Hippocampal formation (tissue), 2 donors: ENCODE measurements at places on chromosomes 4 and X.
A peak's percentile ranks its signal among the peaks of the same experiment; 100 is the strongest.

GRCh38 chr4:25367004-25367621 lies 9.9 kb upstream of the ANAPC4 start:
- DNase-seq, result peak; percentile 40

GRCh38 chr4:12993923-12994322 lies 490.2 kb downstream of the RAB28 start:
- DNase-seq, result no peak

DNA sequence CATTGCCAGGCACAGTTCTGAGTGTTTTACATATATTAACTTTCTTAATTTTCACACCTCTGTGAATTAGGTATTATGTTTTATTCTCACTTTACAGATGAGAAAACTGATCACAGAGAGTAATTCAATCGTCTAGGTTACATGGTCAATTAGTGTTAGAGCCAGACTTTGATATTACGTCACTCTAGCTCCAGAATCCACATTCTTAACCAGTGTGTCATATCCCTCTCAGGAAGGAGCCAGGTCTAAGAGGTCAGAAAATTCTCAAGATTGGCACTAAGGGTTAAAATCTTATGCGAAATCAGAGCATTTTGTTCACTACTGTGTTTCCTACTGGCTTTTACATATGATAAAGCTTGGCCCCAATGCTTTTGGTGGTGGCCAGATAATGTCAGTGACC lies 7.4 kb downstream of the DMP1 start:
- DNase-seq, result no peak

DNA sequence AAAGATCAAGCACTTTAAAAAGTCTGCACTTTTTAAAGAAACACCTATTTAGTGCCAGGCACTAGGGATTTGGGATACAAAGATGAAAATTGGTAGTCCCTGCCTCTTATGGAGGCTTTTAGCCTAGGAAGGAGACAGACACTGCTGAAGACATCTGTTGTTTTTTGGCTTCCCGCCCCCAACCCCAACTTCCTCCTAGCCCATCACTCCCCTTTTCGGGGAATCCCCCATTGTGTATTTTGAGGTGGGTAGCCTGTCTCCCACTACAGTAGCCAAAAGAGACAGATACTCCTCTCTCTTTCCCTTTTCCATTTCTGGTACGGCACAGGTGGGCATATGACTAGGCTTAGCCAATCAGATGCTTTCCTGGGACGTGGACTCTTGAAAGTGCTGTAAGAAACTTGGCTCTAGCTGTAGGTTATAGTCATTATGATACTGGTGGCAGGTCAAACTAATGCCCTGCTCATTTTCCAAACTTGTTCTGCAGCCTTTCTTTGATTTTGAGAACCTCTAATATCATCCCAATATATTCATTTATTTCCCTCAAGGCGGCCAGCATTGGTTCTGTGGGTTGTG lies 194.6 kb upstream of the RBPJ start:
- no peak for DNase-seq

- DNase-seq, result no peak
Measured at GRCh38 chr4:104411502-104411901, 83.2 kb downstream of the CXXC4 start.

DNA sequence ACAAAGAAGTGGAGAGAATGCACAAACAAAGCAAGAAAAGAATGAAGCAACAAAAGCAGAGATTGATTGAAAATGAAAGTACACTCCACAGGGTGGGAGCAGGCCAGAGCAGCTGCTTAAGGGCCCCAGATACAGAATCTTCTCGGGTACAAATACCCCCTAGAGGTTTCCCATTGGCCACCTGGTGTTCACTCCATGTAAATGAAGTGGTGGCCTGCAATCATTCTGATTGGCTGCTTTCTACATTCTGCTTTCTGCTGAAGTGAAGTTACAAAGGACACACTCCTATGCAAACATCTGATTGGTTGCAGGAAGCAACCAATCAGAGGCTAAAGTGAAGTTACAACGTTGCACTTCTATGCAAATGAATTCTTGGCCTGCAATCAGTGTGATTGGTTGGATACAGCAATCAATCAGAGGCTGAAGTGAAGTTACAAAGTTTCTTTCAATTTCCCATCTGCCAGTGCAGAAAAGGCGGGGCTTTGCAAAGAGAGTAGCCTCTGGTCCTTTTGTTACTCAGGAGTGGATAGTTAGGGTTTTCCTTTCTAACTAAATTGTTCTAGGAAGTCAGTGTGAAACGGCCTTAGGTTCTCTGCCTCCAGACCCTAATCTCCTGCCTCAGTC lies 19.0 kb upstream of the GPC4 start:
- DNase-seq, result no peak

DNA sequence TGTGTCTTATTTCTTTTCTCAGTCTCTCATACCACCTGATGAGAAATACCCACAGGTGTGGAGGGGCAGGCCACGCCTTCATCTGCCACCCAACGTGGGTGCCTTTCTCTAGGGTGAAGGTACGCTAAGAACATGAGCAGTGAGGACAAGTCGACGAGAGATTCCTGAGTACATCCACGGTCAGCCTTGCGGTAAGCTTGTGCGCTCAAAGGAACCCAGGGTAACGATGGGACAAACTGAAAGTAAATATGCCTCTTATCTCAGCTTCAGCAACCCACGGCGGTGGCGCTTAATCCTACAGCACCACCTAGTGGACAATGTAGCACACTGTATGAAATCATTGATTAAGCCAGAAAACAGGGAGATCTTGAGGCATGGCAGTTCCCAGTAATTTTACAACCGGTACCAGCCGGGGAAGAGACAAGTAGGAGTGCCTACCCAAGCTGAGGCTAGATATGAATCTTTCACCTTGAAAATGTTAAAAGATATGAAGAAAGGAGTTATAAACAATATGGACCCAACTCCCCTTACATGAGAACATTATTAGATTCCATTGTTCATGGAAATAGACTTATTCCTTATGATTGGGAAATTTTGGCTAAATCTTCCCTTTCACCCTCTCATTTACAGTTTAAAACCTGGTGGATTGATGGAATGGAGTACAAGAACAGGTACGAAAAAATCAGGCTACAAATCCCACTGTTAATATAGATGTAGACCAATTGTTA lies 63.0 kb downstream of the ZNF732 start:
- peak; percentile 69 for DNase-seq

DNA sequence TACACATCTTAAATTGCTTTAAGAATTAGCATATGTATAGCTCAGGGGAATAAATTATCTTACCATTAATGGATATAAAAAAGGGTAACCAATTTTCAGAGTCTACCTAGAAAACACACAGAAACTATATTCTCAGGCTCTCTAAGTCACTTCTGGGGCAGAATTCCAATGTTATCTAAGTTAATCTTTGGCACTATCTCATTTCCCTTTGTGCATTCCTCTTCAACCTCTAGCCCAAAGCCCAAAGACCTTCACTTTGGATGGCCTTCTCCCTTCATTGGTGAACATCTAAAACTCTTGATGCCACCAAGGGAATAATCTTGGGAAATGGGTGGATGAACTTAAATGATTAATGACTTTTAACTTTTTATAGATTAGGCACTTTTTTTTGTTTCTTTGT lies 108.3 kb downstream of the APBB2 start:
- no peak for DNase-seq

DNA sequence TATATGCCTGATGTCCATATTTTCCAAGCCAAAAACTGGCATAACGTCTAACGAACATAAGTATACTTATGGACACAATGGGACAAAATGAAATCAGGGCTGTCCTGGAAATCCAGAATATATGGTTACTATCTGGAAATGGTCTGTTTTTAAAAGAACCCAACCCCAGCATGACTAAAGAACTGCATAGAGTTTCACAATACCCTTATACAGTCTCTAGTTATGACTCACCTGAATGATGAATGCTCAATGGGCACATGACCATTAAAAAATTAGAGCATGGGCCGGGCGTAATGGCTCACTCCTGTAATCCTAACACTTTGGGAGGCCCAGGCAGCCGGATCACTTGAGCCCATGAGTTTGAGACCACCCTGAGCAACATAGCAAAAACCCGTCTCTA lies 31.8 kb downstream of the AMMECR1 start:
- no peak for DNase-seq
